Stimulated activated CD8-positive, alpha-beta memory T cell treated with anti-CD3 and anti-CD28 coated beads, Interleukin-4, amount 100 ng/mL, for 48 hours (primary cell): ENCODE measurements at places on chromosomes 6 and 20.
A peak's percentile ranks its signal among the peaks of the same experiment; 100 is the strongest.

DNA sequence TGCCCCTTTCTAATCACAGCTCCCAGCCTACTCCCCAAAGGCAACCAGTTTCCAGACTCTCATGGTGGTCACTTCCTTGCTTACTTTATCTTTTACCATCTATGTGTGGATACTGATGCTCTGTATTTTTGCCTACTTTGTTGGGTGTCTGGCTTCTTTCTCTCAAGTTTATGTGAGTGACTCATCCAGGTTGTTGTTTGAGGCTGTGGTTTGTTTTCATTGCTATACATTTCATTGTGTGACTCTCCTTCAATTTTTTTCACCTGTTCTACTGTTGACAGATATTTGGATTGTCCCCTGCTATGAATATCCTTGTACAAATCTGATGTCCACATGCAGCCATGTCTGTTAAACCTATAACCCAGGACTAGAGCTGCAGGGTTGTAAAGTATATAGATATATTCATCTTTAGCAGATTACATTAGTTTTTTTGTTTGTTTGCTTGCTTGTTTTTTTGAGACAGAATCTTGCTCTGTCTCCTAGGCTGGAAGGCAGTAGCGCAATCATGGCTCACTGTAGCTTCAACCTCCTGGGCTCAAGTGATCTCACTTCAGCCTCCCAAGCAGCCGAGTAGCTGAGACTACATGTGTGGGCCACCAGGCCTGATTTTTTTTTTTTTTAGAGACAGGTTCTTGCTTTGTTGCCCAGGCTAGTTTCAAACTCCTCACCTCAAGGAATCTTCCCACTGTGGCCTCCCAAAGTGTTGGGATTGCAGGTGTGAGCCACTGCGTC lies 72.9 kb upstream of the EEF1E1 start:
- DNase-seq: no peak

DNA sequence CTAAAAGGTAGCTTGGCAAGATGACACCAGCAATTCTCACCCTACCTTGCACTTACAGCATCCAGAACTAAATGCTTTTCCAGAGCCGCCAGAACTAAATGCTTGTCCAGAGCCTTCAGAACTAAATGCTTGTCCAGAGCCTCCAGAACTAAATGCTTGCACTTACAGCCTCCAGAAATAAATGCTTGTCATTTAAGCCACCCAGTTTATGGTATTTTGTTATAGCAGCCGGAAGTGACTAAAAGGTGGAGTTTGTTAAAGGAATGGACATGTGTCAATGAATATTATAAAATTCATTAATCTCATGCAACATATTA lies 133.5 kb downstream of the GPX5 start:
- no peak for DNase-seq

DNA sequence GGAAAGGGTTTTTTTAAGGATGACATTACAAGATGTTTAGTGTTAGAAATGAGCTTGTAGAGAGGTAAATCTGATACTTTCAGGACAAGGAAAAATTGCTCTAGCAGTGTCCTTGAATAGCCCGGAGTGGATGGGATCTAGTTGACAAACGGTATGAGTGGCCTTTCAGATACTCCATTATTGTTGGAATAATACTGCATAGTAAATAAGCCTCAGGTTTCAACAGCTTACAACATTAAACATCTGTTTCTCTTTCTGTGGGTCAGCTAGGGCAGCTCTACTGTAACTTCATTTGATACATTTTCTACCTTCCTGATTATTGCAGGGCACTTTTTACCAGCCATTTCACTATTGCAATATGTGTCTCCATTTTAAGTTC lies 118.0 kb downstream of the B3GAT2 start:
- DNase-seq: no peak

GRCh38 chr6:130425537-130425936 lies 59.7 kb downstream of the TMEM200A start:
- no peak for DNase-seq

- DNase-seq: no peak
These were observed 11.2 kb upstream of the BHLHE23 start for GRCh38 chr20:63017826-63018411.

- peak; percentile 42 for DNase-seq
These were observed 9.7 kb upstream of the CEP43 start for GRCh38 chr6:166989427-166990032.

GRCh38 chr6:152575621-152576150 lies 61.5 kb downstream of the SYNE1 start:
- DNase-seq: no peak

- peak; percentile 11 for DNase-seq
These were observed 7.8 kb downstream of the PTGIS start for GRCh38 chr20:49560186-49560585.

DNA sequence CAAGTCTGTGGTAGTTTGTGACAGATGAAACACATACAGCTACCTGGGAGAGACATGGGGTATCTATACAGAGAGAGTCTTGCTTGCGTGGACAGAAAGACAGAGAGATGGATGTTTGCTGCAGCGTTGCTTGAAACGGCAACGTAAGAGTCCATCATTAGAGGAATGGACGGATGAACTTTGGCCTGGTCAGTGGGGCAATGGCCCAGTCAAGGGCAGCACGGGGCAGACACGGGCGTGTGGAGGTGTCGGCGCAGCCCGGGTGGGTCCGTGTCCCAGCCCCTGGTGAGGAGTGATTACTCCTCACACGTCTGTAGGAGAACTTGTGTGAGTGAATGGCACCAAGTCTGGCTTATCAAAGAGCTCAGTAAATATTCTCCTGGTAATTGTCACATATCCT lies 21.9 kb downstream of the DACT2 start:
- no peak for DNase-seq

DNA sequence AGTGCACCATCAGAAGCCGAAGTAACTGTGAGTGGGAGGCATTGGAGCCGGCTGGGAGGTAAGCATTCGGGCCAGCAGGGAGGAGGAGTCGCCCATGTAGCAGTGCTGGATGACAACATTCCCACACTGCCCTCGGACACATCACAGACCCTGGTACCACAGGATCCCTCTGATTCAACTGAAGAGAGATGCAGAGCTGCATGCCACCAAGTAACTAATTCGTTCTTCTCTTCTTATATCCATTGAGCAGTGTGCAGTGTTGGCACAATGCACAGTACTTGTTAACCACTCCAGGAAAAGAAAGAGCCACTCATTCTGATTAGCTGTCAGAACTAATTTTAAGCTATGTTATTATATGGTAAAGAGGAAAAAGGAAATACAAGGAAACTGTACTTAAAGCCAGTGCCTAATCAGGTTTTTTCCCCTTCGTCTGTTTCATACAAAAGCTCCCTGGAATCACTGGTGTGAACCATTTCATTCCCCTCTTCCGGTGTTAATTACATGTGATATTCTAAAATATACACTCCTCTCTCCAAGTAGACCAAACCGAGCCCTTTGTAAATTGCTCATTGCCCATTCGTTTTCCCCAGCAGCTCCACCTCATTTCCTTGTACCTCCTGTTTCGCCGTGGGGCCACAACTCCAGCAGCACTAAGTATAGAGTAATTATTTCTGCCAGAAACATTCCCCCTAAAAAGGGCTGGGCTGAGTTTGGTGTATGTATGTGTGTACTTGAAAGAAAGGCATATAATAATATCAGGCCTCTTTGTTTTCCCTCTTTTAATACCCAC lies 32.4 kb upstream of the ADTRP start:
- DNase-seq: no peak

GRCh38 chr20:59972037-59972801 lies 14.0 kb downstream of the CDH26 start:
- DNase-seq: no peak

DNA sequence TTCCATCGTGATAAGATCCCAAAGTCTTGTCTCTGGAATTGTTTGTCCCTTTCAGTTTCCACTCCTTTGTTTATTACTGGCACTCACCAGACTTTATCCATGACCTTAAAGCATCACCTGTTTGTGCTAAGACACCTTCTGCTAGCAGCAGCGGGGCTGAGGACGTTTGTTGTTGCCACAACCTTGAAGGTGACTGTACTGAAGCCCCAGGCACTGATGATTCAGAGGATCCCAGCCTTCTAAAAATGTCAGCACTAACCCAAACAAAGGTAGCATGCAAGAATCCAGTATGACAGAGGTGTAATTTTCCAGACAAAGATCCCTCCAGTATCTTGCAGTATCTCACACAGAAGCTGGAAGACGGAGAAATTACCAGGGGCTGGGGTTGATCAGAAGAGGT lies 28.9 kb upstream of the SMIM8 start:
- DNase-seq: no peak

DNA sequence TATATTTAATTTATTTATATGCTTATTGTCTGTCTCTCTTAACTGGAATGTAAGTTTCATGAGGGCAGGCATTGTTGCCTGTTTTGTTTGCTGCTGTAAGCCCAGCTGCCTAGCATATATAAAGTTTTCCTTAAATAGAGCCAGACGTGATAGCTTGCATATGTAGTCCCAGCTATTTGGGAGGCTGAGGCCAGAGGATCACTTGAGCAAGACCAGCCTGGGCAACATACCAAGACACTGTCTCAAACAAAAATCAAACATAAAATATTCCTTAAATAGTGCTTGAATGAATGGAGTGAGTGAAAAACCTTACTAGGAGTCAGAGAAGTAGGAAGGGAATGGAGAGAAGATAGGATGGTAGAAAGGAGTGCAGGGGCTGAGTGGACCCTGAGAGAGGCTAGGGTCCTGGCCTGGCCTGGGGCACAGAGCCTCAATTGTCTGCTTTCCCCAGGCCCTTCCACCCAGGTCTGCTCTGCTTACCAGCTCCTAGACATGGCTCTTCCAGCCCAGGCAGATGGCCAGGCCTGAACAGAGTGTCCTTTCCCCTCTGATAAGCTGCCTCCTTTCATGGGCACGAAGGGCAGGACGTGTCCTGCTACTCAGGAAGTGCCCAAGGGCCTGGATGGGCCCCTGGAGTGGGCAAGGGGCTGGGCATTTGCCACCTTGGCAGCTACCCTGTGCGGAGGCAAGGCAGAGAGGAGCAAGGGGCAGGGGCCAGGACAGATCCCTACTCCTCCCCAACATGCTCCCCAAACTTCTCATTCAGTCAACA lies 17.7 kb upstream of the BAK1 start:
- no peak for DNase-seq

DNA sequence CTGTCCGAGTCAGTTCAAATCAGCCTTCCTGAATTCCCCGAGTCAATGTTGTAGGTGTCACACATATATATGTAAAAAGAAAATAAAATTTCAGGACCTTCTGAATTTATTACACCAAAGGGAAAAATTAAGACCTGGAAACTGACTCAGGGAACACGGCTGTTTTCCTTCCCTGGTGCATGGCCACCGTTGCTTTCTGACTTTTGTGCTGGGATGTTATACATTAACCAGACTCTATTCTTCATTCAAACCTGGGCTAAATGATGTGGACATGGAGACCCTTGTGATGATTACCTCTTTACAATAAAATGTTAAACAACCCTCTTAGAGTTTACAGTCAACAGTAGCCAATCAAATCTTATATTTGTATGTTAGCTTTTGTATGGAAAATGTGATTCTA lies 51.4 kb upstream of the PLEKHG1 start:
- no peak for DNase-seq

GRCh38 chr20:60966031-60966430 lies 286.0 kb upstream of the CDH4 start:
- no peak for DNase-seq

- DNase-seq: no peak
These were observed 23.8 kb upstream of the SMOC2 start for GRCh38 chr6:168417191-168417590.

DNA sequence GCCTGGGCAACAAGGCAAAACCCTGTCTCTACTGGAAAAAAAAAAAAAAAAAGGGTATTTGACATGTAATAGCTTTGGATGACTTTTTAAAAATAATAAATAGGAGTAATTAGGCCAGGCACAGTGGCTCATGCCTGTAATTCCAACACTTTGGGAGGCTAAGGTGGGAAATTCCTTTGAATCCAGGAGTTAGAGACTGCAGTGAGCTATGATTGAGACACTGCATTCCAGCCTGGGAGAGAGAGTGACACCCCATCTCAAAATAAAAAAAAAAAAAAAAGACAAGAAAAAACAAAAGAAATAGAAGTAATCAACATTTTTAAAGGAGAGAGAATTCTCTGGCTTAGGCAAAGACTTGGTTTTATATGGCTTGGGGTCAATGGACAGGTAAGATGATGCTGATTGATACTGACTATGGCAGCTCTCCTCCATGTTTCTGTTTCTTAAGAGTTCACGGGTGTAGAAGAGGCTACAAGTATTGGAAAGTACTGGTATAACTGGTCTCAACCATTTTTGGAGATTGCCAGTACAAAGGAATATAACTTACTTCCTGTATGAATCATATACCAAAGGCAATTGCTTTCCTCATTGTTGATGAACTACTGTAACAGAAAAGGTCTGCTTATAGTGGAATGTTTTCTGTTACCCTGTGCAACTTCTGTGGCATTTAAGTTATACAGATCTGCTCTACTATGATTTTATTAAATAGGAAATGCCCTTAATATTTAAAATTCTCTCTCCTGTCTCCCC lies 10.1 kb downstream of the MAP3K5 start:
- DNase-seq: no peak

GRCh38 chr20:20012541-20012940 lies 4.6 kb upstream of the NAA20 start:
- no peak for DNase-seq

DNA sequence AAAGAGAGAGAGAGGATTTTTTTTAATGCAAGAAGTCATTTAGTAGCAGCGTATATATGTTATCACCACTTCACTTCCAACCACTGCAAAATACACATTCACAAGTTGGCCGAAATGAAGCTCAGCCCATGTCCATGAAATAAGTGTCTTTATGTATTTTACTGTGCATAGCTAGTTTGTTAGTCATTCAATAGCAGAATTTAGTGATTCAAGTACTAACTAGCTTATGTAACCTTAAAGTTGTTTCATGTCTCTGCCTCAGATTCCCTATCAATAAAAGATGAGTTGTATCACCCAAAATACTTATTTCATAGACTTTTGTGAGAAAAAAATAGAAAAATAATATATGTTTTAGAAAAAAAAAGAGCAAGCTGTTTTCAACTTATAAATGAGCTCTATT lies 153.7 kb upstream of the PRDM1 start:
- no peak for DNase-seq

- DNase-seq: no peak
These were observed 85.8 kb downstream of the YTHDF1 start for GRCh38 chr20:63129991-63130657.

- no peak for DNase-seq
These were observed 8.6 kb downstream of the TPX2 start for GRCh38 chr20:31747640-31748039.

DNA sequence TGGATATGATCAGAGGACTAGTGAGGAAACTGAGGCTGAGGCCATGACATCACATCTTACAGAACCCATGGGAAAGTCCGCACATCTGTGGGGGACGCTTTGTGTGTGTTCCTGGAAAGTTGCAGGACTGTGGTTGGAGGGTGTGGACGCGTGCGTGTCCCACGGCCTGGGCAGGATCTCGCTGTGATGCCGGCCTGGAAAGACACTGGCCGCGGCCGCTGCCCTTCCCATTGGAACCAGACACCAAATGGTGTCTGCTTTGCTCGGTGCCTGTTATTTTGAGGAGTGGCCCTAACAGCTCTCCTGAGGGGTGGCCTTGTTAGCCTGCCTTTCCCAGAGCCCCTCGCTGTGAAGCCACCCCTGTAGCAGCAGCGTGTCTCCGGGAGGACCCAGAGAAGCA lies 41.1 kb downstream of the DLL1 start:
- DNase-seq: no peak
